Activated T-cell treated with anti-CD3 and anti-CD28 coated beads, Interleukin-2, amount 50 U/mL, for 48 hours (primary cell): ENCODE measurements at places on chromosomes 4 and X.

DNA sequence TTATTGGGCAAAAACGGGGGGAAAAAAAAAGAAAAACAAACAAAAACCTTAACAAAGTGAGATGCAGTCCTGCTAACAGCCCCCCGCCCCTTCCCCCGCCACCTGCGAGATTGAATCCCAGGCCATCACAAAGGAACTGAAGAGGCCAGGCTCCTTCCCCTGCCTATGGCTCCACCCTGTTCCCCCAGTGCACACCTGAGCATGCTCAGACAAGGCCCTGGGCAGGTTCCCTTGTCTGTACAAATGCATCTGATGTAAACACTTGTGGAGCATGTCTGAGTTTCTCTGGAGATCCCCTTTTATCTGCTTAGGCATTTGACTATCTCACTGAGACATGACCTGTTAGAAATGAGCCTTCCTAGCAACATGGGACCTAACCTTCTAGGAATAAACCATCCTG is 983.7 kb upstream of the PABPC4L start:
- DNase-seq: no peak

- DNase-seq: peak; percentile 63
These were observed 660.3 kb upstream of the PITX2 start for GRCh38 chr4:111283066-111283677.

- DNase-seq: no peak
These were observed 54.0 kb downstream of the DRD5 start for GRCh38 chr4:9835430-9835829.

DNA sequence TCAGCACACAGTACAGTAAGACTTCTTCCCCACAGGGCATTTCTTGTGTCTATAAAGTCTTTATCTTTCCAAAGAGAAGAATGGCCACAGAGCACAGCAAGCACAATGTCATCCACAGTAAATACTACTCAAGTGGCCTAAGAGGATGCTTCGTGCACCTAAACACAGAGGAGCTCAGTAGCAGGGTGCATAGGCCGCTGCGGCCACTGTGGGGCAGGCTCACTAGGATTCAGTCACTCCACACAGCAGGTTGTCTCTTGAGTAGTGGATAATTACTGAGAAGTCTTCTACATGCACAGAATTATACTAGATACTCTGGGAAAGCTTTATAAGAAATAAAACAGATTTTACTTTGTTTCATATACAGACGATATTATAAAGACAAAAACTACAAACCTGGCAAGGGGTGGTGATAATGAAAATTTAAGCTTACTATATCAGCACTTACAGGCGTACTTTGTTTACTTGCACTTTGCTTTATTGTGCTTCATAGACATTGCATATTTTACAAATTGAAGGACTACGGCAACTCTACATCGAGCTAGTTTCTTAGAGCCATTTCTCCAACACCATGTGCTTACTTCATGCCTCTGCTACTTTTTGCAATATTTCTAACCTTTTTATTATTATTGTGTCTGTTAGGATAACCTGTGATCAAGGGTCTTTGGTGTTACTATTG is 78.5 kb downstream of the PRDM5 start:
- no peak for DNase-seq

GRCh38 chr4:108385076-108385475 is 216.3 kb upstream of the LEF1 start:
- DNase-seq: no peak

GRCh38 chr4:112325530-112325929 is 28.4 kb downstream of the ALPK1 start:
- DNase-seq: no peak

DNA sequence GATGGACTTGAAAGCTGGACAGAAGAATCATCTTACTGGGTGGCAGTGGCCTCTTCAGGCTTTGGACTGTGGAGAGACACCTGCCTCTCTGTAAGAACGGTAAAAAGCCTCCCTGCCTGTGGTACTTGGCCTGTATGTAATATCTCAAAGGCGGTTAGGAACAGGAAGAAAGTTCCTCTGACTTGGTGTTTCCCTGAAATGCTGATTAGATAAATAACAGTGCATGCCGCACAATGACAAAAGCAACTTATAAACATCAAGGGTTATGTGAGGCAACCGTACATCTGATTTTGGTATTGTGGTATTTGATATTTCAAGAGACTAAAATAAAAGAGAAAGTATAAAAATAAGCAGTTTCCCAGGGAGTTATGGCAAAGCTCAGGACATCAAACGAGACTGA is 92.4 kb upstream of the SORBS2 start:
- no peak for DNase-seq

- no peak for DNase-seq
These were observed 61.6 kb downstream of the MAD2L1 start for GRCh38 chr4:120005076-120005475.

DNA sequence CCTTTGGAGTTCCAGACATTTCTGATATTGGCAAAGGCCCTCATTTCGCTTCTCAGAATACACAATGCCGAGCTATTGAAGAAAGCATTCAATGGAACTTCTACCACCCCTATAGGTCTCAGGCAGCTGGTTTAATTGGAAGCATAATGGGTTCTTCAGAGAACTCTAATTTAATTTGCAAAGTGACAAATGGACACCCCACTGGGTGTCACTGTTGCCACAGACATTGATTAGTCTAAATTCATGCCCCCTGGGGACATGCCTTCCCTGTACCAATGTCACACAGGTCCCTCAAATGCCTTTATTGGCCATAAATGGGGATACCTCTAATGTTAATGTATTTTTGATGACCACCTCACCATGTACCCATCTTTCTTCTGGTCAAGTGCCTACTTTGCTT is 22.9 kb upstream of the TMEM255A start:
- DNase-seq: no peak

GRCh38 chr4:16636912-16637630 is 261.4 kb downstream of the LDB2 start:
- DNase-seq: no peak

DNA sequence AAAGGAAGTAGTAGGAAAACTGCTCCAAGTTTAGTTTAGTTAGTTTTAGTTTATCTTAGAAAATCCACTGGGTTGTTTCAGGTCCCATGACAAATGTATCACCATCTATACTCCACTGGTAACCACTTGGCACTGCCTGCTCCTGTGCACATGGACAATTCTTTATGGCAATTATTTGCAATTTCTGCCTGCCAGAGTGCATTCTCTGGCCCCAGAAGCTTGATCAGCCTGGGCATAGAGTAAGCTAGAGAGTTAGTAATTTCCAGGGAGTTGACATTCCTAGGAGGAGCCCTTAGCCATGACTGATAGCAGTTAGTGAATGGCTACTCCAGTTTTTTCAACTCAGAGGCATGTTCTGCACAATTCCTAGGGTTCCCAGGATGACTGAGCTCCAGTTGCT is 203.2 kb upstream of the FGF13 start:
- no peak for DNase-seq

DNA sequence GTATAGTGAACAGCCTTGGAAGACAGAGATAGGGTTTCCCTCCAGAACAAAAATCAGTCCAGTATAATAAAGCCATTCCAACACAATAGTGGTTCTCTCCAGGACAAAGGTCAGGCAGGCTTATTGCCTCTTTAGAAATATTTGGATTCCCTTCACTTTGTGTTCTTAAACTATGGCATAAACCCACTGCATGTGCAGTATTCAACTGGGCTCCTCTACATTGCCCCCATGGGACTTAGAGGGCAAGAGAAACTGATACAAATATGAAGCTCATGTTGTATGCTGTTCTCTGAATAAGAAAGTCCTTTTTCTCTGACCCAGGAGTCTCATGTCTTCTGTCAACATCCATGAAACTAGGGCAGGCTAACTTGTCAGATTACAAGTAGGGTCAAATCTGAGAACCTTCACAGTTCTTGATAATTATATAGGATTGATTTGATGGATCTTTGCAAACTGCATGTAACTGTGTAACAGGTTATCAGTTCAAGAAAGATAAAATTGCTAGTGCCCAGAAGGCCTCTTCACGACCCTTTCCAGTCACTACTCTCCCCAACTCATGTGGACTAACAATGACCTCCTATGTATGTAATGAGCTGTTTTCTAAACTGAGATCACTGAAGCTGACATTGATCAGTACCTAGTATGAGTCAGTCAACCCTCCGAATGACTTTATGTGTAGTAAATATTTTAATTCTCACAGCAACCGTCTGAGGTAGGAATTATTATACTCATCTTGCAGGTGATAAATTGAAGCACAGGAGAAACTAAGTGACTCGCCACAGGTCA is 31.9 kb upstream of the FAM9C start:
- DNase-seq: no peak

DNA sequence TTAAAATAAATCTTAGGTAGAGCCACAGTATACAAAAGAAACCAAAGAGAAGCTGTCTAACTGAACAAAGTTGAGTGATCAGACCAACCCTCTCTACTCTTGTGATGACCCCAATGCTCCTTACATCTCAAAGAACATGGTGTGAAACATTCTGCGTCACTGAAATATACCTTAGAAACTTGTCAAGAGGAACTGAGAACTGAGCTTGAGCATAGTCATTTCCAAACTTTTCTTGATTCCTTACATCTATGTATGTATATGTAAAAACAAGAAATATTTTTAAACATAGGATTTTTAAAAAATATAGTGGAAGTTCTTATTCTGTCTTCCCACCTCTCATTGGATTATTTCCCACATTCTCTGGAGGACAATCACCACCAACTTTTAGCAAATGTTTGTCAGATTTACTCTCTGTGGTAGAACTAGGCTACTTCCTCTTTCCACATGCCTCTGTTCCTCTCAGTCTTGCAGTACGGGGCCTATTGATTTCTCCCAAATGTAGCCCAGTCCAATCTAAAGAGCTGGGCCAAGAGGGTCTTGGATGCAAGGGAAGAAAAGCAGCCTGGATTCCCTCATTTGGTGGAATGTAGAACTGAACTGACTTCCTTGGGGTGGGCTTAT is 98.2 kb upstream of the HHIP start:
- no peak for DNase-seq

DNA sequence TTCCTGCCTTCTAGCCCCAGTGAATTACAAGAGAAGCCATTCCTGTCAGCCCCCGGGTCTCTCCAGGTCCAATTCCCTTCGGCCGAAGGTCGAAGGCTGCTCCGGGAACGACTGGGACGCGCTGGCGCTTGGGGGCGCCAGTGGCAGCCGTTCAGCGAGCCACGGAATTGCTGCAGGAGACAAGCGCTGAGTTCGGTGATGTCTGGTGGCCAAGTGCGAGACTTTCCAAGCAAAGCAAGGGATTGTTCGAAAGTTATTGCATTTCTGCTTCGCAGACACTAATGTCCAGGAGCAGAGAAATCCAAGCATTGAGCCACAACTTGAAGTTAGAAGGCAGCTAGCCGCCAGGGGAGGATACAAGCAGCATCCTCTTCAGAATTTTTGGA is 1.1 kb upstream of the DKK2 start:
- peak; percentile 32 for DNase-seq
